ENCODE measurements at places on chromosomes 5 and 9.
A peak's percentile ranks its signal among the peaks of the same experiment; 100 is the strongest.

GRCh38 chr5:58012102-58012501 is 447.8 kb downstream of the PLK2 start:
- no peak for DNase-seq

- DNase-seq: no peak
Measured at GRCh38 chr5:132704875-132705274, 31.1 kb downstream of the IL4 start.

GRCh38 chr9:133387680-133388079 is 11.5 kb downstream of the STKLD1 start:
- no peak for DNase-seq

DNA sequence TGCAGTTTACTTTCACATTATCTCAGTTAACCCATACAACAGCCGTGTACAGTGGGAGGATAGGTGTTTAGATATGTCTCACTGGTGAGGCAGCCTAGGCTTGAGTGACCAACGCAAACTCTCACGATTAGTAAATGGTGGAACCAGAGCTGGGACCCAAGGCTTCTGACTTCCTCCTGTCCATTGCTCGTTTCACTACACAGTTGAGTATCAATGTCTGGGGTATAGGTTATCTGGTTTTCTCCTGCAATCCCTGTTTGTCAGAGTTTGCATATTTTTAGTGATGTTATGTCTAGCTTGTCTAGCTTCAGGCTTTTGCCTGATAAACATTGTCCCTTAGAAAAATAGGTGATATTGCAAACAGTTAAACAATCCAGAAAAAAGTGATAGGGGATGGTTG is 62.6 kb downstream of the NUP214 start:
- DNase-seq: no peak

DNA sequence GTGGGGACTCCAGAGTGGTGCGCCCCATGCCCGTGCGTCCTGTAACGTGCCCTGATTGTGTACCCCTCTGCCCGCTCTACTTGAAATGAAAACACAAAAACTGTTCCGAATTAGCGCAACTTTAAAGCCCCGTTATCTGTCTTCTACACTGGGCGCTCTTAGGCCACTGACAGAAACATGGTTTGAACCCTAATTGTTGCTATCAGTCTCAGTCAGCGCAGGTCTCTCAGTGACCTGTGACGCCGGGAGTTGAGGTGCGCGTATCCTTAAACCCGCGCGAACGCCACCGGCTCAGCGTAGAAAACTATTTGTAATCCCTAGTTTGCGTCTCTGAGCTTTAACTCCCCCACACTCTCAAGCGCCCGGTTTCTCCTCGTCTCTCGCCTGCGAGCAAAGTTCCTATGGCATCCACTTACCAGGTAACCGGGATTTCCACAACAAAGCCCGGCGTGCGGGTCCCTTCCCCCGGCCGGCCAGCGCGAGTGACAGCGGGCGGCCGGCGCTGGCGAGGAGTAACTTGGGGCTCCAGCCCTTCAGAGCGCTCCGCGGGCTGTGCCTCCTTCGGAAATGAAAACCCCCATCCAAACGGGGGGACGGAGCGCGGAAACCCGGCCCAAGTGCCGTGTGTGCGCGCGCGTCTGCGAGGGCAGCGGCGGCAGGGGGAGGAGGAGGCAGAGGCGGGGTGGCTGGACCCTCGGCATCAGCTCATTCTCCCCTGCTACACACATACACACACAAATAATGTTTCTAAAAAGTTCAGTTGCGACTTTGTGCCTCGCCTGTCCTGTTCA is 668 bp downstream of the GLIS3 start:
- no peak for DNase-seq

GRCh38 chr5:128082551-128083032 is 974 bp upstream of the SLC12A2 start:
- DNase-seq: no peak

DNA sequence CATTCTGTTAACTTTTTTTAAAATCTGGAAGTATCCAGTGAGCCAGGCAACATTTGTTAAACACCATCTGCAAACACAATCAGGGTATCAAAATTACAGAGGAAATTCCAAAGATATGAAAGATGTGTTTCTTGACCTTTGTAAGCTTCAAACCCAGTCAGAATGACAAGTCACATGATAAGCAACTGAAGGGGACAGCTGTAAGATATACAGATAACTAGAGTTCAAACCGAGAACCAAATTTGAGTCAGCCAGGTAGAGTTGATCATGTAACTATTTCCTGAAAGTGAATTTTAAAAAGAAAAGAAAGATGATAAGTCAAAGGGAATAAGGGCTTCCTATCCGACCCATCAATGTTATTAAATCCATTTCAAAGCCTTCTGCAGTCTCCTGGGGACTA is 196.2 kb downstream of the DEPDC1B start:
- no peak for DNase-seq

- DNase-seq: no peak
Measured at GRCh38 chr5:139660105-139660922, 12.2 kb downstream of the CXXC5 start.

GRCh38 chr9:127162046-127162863 is 39.8 kb upstream of the ANGPTL2 start:
- peak; percentile 88 for DNase-seq

DNA sequence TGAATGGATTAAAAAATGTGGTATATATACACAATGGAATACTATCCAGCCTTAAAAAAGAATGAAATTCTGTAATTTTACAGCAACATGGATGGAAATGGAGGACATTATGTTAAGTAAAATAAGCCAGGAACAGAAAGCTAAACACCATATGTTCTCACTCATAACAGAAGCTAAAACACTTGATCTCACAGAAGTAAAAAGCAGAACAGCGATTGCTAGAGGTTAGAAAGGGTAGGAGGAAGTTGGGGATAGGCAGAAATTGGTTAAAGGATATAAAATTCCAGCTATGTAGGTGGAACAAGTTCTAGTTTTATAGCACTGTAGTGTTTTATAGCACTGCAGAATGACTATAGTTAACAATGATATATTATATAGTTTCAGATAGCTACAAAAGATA is 15.8 kb downstream of the MARCHF3 start:
- no peak for DNase-seq

GRCh38 chr5:141903261-141903660 is 20.4 kb upstream of the DELE1 start:
- no peak for DNase-seq

GRCh38 chr5:11903121-11903613 is 1.1 kb downstream of the CTNND2 start:
- no peak for DNase-seq

DNA sequence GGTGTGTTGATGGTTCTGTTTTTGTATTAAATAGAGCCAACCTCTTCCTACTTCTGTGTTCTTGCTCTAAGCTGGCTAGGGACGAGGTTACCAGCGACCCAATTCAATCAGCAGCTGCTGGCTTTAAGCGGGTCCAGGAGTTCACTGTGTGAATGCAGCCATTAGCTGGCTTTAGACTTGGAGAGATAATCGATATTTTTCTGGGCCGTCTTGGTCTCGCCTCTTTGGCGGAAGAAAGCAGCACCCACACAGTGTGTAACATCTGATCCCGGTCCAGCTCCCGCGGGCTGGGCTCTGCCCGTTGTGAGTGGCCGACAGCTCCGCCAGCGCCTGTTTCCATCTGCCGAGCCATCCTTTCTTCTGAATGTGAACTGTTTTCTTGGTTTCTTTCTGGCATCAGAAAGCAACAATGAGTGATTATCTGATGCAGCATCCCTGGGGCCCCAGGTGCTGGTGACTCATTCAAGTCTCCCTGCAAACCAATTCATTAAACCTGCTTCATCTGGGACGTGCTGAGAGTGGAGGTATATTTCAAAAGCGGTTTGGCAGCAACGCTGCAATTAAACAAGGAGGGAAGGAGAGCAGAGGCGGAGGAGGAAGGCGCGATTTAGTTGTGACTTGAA is 90.8 kb upstream of the IRX4 start:
- peak; percentile 74 for DNase-seq

- no peak for DNase-seq
Measured at GRCh38 chr9:123063896-123064295, 30.4 kb downstream of the GPR21 start.

DNA sequence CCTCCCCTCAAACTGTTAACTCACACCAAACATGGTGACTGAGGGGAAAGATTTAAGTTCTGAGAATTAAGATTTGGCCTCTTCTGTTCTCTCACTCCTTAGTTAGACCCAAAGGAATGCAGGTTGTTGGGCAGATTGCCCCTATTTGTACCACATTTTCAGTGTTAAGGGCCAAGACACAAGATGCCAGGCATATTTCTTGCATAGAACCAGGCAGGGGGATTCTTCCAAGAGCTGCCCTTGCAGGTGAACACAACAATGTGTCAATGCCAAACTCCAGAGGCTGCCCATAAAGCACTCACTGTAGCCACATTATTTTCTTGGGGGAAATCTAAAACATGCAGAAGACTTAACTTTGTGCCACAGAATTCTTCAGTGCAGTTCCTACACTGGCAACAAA is 14.7 kb downstream of the MPDZ start:
- DNase-seq: no peak

DNA sequence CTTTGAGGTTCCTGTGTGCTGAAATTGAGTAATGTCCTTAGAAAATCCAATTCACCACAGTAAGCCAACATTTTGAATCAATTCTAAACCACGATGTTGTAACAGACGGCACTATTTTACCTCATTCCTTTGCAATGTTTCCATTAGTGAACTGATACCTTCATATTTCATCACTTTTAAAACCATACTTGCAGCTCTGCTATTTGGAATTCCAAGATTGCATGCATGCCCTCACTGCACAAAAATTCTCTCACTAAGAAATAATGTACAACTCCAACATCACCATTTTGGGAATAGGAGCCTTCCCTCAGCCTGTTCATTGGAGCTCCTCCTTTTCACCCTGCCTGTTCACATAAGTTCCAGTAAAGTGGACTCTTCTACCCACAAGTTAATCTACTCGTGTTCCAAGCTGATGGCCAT is 74.8 kb upstream of the TGFBR1 start:
- no peak for DNase-seq

- no peak for DNase-seq
Measured at GRCh38 chr9:35464141-35465025, 25.5 kb upstream of the RUSC2 start.

DNA sequence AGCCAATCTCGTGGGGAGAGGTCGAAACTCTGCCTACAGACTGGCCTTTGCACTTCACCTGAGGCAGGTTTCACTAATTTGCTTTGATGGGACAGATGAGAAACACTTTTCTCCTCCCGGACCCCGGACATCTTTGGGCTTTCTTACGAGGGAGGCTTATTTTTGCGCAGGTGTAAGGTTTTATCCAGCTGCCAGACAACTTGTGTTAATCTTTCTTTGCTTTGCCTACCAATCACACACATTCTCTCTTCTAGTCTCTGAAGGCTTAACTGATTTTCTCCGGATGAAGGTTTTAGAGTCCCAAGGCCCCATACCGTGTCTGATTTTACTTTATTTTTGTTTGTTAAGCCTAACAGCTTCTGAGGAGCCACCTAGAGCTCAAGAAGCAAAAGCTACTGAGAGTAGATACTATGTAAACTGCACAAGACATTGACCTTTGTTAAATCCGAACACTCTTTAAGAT is 436 bp upstream of the EMB start:
- DNase-seq: peak; percentile 84

DNA sequence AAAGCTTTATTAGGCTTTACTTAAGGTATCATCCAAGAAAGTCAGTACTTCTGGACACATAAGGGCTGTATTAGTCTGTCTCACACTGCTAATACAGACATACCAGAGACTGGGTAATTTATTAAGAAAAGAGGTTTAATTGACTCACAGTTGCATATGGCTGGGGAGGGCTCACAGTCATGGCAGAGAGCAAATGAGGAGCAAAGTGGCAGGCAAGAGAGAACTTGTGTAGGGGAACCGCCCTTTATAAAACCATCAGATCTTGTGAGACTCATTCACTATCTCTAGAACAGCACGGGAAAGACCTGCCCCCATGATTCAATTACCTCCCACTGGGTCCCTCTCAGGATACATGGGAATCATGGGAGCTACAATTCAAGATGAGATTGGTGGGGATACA is 49.2 kb upstream of the SLC44A1 start:
- DNase-seq: no peak

DNA sequence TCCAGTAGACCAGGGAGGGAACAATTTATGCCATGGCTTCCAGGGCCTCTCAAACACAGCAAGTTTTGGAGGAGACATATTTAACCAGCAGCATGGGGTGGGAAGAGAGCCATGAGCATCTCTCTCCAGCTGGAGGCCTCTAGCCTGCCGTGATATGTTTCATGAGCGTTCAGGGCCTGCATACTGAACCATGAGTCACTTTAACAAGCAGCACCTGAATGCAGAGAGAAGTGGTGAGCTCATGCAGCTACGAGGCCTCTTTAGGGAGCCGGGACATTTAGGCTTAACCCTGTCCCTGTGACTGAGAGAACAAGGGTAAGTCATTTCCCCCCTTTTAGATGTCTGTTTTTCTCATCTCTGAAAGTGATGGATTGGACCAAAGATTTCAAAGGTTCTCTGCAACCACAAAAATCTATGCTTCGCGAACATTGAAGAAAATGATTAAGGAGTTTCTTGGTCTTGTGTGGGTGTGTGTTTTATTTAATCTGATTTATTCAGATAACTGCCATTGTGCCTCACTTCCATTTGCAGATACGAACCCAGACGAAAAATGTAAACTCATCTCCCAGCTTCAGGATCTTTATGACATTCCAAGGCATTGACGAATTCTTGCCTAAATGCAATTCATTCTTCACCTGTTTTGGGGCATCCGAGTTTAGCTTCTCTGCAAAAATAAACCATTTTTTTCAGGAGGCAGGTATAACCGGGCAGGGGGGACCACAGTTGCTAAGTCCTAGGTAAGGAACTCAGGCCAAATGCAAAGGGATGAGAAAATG is 157.0 kb downstream of the GABBR2 start:
- DNase-seq: no peak

DNA sequence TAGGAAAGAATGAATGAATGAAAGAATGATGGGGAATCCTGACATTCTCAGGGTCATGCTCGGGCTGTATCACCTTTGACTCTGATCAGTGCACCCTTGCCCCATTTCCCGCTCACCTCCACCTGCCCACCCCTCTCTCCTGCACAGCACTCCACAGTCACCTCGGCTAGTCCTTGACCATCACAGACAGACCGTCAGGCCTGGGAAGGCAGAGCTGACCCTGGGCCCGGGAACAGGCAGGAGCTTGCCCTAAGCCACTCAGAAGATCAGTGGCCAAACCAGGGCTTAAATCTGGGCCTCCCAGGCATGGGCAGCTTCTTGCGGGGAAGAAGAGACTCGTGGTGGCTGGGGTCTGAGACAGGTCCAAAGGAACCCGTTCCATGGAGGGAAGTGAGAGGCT is 3.6 kb downstream of the ST6GALNAC6 start:
- no peak for DNase-seq
